ENCODE measurements at places on chromosomes 5 and 9. TPM values are rescaled to one million over a fixed set of nuclear protein-coding genes. Genes with fewer than 3 reads are reported as not detected.

Gene CMBL
- 37.2 TPM for polyA plus RNA-seq

- peak; percentile 67 for DNase-seq
These were observed 53.0 kb upstream of the RETREG1 start for GRCh38 chr5:16669776-16670175.

DNA sequence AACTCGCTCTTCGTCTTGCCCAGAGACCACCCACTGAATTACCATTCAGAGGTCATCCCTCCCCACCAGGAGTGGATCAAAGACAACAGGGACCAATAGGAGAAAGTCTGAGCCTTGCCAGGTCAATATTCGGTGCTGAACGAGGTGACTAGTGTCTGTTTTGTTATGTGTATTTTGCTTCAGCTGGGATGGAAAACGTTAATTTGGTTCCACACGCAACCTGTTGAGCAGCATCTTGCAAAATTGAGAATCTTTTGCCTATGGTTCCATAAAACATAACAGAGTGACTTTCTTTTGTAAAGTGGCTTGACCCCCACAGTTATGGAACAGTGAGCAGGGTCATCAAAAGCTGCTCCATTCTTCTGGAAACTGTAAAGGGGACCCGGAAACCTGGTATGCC is 168.4 kb downstream of the MSX2 start:
- DNase-seq = no peak

Gene CDHR2
- polyA plus RNA-seq = not detected

Gene FOXI1
- polyA plus RNA-seq = not detected

GRCh38 chr5:73815631-73816030 is 189.6 kb downstream of the ARHGEF28 start:
- no peak for DNase-seq

All from AG04450 (cell line).